Cerebellar cortex (tissue), 1 donor: ENCODE measurements at places on chromosomes 6 and 20.
A peak's percentile ranks its signal among the peaks of the same experiment; 100 is the strongest.

- DNase-seq = no peak
These were observed 78.3 kb downstream of the KIF6 start for GRCh38 chr6:39646751-39647420.

GRCh38 chr6:141252828-141253608 lies 879.7 kb upstream of the GJE1 start:
- no peak for DNase-seq

GRCh38 chr6:133973109-133973971 lies 20.3 kb downstream of the TBPL1 start:
- DNase-seq = peak; percentile 86

DNA sequence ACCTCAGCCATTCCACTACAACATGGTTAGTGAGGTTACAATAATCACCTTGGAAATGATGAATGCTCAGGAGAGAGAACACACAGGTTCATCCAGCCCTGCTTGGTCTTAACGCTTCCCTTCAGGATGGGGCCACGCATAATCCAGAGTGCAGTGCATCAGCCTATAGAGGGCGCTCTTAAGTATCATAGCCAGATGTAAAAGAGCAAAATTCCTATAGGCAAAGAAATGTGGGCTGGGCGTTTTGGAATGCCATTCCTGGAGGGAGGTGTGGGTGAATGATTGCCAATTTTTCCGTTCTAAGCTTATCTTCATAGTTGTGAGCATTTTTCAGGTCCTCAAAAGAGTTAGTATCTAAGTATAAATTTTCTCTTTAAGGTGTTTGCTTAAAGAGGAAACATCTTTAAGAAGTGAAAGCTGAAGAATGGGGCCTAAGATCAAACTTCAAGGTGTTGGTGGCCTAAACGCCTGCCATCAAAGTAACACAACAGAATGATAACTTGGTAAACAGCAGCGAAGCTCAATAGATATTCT lies 1.8 kb downstream of the RIPOR2 start:
- peak; percentile 14 for DNase-seq

- peak; percentile 18 for DNase-seq
These were observed 428.8 kb upstream of the ID4 start for GRCh38 chr6:19408331-19408730.

DNA sequence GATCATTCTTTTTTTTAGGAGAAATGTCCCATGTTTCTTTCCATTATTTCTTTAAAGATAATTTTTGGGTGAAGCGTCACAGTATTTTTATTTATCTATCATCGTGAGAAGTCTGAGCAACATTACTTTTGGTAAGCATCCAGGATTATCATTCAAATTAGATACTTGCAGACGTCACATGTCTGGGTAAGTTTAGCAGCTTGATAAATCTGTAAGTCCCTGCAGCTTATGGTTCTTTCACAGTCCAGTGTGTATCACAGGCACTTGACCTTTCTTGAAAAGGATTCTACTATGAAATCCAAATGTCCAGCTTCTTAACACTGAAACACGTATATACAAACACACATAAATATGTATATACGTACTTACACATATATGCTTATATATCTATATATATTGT lies 359.4 kb downstream of the ESR1 start:
- DNase-seq = no peak

DNA sequence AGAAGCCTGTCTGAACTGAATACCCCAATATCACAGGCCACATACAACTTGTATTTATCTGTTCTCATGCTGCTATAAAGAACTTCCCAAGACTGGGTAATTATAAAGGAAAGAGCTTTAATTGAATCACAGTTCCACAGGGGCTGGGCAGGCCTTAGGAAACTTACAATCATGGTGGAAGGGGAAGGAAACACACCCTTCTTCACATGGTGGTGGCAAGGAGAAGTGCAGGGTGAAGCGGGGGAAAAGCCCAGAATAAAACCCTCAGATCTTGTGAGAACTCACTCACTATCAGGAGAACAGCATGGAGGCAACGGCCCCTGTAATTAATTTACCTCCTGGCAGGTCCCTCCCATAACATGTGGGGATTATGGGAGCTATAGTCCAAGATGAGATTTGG lies 50.3 kb upstream of the FNDC1 start:
- no peak for DNase-seq

GRCh38 chr6:20408851-20409250 lies 7.2 kb downstream of the E2F3 start:
- no peak for DNase-seq

- no peak for DNase-seq
These were observed 254.2 kb downstream of the EYA4 start for GRCh38 chr6:133495205-133495903.

GRCh38 chr6:128739112-128739511 lies 143.8 kb upstream of the LAMA2 start:
- no peak for DNase-seq

- no peak for DNase-seq
These were observed 57.1 kb downstream of the OGFRL1 start for GRCh38 chr6:71345476-71346333.

DNA sequence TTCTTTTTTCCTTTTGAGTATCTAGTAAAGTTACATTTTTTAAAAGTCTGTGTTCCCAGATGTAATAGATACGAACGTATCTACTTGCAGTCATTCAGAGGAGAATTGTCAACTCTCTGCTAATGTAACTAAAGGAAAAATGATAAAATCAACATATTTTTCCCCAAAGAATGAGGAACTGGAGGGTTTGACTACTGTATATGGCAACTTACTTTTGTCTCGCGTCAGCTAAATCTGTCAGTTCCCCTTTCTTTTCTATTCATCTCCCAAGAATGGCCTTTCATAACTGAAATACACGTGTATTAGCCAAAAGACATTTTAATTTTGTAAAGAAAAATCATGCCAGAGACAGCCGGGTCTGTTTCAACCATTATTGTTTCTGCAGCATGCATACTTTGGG lies 5.4 kb downstream of the EYA2 start:
- DNase-seq = no peak

DNA sequence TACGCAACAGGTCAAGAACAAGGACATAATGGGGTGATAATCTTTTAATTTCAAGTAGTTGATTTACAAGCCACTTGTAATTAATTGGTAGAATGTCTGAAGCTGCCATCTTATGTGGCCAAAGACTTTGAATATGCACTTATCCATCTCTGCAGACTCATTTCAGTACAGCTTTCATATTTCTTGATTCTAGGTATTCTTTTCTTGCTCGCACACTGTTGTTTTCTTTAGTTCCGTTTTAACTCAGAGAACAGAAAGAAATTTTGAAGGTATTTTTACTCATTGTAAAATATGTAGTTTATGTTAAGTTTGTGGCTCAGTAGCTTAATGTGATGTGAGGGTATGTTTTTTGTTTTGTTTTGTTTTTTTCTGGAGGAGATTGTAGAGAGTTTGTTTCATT lies 73.9 kb downstream of the UBR2 start:
- no peak for DNase-seq

DNA sequence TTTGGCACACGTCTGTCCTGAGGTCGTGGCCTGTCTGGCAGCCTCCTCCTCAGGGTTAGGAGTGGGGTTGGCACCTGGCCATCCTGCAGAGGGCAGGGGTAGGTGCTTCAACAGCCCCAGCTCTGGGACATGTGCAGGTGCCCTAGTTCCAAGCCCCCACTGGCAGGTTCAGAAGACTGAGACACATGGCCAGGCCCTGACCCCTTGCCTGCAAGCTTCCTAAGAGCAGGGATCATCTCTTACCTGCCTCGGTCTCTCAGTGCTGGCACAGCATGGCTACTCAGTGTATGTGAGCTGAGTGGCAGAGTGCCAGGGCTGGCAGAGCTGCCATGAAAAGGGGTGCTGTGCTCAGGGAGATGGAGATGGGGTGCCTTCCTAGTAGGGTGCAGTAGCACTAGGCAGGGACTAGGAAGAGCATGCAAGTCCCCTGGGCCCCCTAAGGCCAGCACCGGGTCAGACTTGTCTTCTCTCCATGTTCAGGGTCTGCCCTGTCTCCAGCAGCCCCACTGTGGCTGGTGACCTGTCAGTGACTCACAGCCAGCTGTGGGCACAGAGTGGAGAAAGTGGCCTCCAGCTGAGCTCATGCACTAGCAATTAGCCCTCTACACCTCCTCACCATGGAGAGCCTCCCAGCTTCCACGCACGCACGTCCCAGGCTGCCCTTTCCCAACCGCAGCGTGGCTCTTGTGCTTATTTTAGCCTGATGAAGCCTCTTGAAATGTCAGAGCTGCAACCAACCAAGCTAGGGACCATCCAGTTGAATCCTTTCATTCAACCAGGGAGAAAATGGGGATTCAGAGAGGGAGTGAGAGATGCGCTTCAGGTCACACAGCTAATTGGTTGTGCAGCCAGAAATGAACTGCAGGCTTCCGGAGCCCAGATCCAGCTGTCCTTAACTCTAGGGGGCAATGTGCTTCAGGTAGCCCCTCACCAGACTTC lies 116.6 kb downstream of the MRPL14 start:
- DNase-seq = no peak

DNA sequence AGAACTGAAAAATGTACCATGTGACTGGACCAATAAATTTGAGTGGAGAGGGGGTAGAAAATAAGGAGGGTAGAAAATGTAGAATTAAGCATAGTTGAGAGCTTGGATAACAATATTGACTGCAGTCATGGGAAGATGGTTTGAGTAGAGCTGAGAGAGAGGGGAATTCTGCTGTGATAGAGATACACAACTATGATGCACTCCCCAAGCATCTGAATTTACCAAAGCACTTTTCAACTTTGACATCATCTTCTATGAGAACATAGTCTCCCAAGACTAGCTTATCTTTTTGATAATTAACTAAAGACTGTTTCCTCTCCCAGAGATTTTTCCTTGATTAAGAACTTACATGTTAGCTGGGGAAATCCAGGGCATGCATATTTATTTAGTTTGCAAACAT lies 103.1 kb downstream of the TNFRSF21 start:
- no peak for DNase-seq

GRCh38 chr6:79964607-79965081 lies 17.3 kb upstream of the ELOVL4 start:
- no peak for DNase-seq

DNA sequence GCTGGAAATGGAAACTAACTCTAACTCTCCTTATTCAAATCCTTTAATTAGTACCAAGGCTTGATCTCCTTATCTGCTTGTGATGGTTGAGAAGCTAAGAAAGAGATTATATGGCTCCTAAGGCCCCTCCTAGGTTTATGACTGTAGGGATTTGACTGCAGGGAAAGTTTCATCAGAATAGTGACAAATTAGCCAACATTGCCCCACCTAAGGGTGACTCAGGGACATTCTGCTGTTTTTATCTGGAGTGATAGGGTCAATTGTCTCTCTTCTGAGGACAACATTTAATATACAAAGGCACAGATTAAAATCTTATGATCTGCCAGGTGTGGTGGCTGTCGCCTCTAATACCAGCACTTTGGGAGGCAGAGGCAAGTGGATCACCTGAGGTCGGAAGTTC lies 138.1 kb upstream of the MARCKS start:
- DNase-seq = no peak

- no peak for DNase-seq
These were observed 166.6 kb upstream of the AKAP12 start for GRCh38 chr6:151073146-151073545.

DNA sequence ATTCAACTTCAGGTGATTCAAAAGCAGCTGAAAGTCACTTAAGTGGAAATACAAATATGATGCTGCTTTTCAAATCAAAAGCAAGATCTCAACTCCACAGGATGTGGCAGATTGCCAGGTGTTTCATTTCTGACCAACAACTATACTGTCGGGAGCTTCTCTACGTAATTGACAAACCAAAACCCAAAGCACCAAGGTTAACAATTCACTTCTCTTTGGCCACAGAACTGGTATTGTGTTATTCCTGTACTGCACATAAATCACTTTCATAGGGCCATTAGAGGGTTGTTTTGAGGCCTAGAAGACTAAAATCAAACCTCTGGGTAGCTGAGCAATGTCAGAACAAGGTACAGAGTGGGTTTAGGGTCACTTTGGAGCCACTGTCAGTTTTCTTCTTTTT lies 169.7 kb downstream of the HAO1 start:
- DNase-seq = no peak

DNA sequence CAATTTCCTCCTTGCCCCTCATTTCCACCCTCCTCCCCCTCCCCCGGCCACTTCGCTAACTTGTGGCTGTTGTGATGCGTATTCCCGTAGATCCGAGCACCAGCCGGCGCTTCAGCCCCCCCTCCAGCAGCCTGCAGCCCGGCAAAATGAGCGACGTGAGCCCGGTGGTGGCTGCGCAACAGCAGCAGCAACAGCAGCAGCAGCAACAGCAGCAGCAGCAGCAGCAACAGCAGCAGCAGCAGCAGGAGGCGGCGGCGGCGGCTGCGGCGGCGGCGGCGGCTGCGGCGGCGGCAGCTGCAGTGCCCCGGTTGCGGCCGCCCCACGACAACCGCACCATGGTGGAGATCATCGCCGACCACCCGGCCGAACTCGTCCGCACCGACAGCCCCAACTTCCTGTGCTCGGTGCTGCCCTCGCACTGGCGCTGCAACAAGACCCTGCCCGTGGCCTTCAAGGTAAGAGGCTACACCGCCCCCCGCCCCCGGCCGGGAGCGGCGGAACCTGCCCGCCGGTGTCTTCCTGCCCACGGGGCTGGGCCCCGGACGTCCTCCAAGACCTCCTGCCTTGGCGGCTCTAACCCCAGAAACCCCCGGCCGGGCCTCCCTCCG lies 44.9 kb upstream of the SUPT3H start:
- DNase-seq = no peak

DNA sequence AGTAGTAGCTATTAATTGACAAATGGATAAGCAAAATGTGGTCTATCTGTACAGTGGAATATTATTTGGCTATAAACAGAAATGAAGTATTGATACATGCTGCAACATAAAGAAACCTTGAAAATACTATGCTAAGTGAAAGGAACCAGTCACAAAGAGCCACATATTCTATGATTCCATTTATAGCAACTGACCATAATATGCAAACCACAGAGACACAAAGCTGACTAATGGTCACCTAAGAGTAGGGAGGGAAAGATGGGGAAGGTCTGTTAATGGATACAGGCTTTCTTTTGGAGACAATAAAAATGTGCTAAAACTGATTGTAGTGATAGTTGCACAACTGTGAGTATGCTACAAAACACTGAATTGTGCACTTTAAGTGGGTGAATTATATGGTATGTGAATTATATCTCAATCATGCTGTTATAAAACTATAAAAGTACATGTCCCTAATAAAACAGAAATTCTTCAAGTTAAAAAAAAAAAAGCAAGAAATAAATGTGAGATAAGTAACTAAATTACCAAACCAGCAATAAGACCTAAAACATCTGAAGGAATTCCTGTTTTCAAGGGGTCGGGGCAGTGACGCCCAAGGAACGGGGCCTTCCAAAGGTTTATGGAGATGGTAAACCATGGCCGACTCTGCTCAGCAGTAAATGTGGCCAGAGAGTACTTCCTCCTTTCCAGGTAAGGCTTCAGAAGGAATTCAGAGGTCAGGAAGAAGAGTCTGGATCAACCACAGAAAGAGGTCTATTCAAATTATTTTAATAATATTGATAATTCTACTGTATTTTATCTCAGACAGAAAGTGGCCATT lies 75.4 kb downstream of the ARHGAP18 start:
- no peak for DNase-seq

- DNase-seq = no peak
These were observed 251.4 kb downstream of the DOK5 start for GRCh38 chr20:54726687-54727300.
